Activated T-cell treated with anti-CD3 and anti-CD28 coated beads, Interleukin-2, amount 50 U/mL, for 48 hours (primary cell): ENCODE measurements at places on chromosomes 1 and 21.
A peak's percentile ranks its signal among the peaks of the same experiment; 100 is the strongest.

DNA sequence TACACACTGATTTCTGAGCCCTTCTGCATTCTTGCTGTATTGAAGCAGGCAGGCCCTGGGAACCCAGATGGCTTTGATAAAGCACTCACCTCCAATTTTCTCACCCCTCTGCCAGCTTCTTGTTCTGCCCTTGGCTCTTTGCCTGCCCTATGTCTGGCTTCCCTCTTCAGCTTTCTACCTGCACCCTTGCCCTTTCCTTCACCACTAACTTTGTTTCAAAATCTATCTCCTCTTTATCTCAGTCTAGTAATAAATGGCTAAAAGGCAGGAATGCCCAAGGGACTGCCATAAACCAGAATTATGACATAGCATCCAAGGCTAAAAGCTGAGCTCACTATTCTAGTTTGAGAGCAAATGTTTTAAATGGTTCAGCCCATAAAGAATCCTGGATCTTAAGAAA is 178.7 kb downstream of the TNR start:
- DNase-seq, result no peak

GRCh38 chr1:19067182-19067911 is 110.9 kb upstream of the IFFO2 start:
- DNase-seq, result no peak

- no peak for DNase-seq
Measured at GRCh38 chr1:87942165-87942564, 613.5 kb downstream of the LMO4 start.

DNA sequence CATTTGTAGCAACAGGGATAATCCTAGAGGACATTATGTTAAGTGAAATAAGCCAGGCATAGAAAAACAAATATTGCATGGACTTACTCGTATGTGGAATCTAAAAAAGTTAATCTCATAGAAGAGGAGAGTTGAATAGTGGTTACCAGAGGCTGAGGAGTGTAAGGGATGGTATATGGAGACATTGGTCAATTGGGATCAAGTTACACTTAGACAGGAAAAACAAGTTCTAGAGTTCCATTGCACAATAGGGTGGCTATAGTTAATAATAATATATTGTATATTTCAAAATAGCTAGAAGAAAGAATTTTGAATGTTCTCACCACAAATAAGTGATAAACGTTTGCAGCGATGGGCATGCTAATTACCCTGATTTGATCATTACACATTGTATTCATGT is 354.6 kb downstream of the SEC16B start:
- DNase-seq, result no peak

DNA sequence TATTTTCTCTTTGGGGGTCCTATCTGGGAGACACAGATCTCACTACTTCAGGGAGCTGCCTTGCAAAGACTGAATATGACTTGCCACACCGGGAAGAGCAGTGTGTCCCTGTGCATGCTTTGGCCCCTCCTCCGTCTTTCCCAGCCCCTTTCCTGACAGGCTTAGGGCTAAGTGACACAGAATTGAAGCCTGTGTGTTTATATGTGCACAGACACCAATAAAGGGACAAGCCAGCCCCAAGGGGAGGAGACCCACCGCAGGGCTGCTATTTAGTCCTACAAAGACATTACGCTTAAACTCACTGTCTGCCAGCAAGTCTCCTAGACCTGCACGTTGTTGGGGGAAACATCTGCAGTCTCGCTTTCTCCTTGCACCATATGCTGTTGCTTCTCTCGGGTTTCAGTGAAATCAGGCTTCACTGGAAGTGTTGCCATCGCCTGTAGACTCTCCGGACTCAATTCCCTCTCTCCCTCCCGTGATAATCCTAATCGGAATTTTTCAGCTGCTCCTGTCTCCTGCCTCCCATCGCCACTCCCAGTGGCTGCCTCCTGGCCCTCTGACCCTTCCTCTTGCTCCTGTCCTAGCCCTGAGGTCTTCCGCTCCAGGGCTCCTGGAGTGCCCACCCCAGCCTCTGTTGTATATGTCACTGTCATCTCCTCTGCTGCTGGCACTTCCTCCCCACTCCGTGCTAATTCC is 58.5 kb upstream of the LRRC53 start:
- DNase-seq, result no peak

DNA sequence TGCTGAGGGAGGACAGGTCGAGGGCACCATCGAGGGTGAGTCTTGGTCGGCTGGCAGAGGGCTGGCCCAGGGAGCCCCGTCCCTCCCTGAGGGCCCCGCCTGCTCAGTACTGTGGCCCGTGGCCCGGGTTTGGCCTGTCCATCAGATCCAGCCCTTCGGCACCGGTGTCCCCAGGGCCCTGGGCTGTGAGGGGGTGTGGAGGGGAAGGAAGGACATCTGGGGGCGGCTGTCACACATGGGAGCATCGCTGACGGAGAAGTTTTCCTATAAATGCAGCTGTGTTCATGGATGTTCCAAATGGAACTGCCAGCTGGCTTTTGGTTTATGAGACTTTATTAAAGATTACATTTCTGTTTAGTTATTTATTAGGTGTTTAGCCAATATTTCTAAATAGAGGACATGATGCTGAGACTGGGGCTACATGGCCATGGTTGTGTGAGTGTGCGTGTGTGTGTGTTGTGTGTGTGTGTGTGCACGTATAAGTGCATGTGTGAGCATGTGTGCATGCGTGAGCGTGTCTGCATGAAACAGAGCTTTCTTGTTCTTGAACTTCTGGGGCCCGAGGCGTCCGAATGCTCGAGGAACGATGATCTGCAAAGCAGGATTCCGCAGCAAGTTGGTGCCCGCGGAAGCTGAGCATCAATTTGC is 54.3 kb downstream of the SLX9 start:
- DNase-seq, result no peak

DNA sequence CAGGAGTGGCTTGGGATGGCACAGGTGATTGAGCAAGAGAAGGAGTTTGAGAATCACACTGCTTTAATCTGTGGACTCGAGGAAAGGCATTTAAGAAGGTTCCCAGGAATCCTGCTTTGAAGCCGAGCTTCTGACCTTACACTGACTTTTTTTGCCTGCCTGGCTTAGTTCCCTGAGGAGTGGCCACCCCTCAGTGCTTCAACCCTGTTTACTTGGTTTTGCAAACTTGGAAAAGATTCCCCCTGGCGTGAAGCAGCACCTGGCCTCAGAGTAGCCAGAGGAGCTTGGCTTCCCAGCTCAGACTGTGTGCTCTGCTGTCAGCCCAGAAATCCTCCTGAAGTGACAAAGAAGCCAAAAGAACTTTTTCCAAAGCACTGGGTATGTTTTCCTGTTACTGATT is 48.5 kb upstream of the LDLRAP1 start:
- DNase-seq, result no peak

DNA sequence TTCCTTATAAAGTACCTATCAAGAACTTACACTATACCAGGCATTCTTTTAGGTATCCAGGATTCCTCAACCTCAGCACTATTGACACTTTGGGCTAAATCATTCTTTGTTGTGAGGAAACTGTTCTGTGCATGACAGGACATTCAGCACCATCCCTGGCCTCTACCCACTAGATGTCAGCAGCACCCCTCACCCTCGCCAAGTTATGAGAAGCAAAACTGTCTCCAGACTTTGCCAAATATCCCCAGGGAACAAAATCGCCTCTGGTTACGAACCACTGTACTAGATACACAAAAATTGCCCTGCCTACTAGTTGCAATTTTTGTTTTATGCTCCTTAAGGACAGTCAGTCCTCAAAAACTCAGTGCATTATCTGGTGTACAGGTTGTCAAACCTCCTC is 35.7 kb downstream of the PALMD start:
- no peak for DNase-seq

GRCh38 chr1:66375125-66375524 is 158.8 kb upstream of the SGIP1 start:
- DNase-seq, result no peak

GRCh38 chr1:161000736-161001480 is 20.0 kb downstream of the F11R start:
- no peak for DNase-seq

GRCh38 chr1:203145321-203146041 is 18.0 kb downstream of the ADORA1 start:
- no peak for DNase-seq

DNA sequence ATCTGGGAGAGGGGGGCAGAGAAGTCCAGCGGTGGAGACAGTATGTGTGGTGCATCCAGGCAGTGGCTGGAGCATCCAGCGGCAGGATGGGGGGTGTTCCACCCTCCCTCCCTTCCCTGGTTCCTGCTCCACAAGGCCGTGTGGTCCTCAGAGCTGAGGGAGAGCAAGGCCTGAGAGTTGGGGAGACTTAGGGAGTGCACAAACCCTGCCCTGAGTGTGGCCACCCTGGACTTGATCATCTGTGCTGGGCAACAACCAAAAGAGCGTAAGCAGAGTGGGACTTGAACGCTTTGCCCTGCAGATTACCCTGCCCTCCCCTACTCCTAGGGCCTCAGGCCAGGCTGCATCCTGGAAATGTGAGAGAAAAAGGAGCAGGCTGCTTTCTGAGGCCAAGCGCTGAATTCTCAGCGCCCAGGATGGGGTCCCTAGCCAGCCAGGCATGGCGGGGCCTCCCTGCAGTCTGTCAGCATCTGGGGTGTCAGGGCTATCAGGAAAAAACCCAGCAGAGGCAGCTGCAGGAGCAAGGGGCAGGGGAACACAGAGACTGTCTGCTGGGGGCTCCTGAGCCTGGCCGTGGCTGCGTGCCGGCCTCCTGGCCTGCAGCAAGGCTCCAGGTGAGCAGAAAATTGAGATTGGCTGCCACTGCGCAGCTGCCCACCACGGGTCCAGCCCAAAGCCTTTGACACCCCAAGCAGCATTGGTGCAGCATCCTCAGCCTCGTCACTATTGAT is 266.2 kb downstream of the NPHP4 start:
- DNase-seq, result no peak

- DNase-seq, result no peak
Measured at GRCh38 chr1:185864331-185864730, 130.1 kb downstream of the HMCN1 start.

DNA sequence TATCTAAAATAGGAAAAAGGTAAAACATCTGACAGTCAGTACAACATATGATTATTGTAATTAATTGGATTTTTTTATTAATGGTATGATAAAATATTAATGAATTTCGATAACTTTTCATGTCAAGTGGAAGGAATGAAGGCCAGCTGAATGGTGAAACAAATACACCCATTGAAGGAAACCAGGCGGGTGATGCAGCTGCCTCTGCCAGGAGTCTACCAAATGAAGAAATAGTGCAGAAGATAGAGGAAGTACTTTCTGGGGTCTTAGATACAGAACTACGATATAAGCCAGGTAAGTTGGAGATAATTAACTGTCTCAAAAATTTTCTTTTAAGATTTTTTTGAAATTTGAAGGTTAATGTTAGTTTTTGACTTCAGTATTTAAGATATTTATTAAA is 3.2 kb downstream of the SON start:
- DNase-seq, result no peak

DNA sequence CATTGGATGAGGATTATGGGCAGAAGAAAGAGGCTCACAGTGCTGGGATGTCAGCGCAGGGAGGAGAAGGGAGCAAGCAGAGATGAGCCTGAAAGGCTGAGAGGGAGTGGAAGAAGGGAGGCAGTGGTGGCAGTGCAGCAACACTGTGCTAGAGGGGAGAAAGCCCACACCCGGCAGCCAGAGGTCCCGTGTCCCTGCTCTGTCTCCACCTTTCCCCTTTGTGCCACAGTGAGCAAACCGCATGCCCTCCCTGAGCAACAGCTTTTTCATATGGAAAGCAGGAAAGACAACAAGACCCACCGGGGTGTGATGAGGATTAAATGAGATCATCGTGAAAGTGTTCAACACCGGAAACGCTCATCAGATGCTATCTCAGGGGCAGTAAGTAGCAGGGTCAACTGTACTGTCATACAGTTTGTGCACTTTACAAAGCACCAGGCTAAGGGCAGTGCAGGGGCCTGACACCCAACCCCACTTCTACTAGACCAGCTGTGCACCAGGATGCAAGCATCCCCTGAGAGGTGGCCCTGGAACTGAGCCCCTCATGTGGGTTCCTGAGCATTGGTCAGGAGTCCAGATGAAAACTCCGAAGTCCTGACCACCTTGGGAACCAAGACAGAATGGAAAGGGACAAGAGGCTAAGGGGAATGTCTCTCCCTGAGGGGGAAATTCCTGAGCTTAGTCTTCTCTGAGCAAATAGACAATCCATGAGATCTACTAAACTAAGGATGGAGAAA is 9.1 kb downstream of the NHLH1 start:
- peak; percentile 27 for DNase-seq

- DNase-seq, result no peak
Measured at GRCh38 chr1:40384413-40384762, 10.9 kb downstream of the SMAP2 start.

DNA sequence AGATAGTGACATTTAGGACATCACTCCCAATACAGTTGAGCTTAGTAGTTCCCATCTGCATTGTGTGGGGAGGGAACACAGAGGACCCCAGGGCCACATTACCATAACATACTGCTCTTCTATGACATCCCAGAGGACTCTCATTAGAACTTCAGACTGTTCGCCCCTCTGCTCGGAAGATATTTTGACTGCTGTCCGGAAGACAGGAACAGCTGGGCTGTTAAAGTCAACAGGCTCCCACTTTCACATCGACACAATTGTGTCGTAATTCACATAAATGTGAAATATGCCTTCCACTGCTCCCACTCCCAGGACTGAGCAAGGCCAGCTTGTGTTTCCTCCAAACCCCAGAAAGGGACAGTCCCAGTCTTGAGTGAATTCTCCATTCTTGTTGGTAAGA is 158.4 kb downstream of the SEC16B start:
- no peak for DNase-seq

DNA sequence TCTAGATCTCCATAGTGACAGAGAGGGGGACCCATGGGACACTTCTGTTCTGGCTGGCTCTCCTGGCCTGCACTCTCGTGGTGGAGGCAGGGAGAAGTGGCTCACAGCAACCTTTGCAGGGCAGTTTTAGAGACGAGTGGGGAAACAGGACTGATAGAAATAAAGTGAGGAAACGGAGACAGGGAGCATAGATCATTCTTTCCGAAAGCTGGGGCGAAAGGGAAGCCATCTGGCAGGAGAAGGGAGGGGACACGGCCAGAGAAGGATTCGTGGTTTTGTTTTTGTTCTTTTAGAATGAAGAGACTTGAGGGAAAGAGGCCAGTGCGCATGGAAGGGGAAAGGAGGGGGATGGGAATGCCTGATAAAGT is 3.5 kb downstream of the TIE1 start:
- DNase-seq, result no peak

- no peak for DNase-seq
Measured at GRCh38 chr1:193187114-193187513, 701 bp upstream of the B3GALT2 start.

DNA sequence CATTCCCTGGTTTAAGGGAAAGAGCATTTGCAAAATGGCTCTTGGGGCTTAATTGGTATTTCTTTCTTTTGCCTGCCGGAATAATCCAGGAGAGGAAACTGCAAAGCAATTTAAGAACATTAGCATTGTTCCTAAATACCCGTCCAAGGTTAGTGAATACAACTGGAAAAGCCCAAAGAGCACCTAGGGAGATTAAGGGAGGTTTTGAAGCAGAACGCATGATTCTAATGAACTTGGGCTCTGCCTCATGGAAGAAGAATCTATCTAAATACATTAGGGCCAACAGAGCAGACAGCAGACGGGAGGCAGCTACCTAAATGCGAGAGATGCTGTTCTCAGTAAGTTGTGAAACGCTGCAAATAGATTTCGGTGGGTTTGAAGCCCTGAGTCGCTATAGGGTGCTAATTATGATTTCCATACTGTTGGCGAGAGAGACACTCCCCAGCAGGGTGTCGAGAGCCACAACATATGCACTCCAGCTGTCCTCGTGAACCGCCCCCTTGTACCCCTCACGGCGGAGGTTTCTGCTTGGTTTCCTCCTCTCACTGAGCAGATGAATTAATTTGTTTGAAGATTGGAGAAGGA is 326.7 kb upstream of the CAMK1G start:
- no peak for DNase-seq

GRCh38 chr21:33739701-33740100 is 97.4 kb downstream of the ITSN1 start:
- no peak for DNase-seq
